RKO (cell line): ENCODE measurements at places on chromosomes 5 and 9.

DNA sequence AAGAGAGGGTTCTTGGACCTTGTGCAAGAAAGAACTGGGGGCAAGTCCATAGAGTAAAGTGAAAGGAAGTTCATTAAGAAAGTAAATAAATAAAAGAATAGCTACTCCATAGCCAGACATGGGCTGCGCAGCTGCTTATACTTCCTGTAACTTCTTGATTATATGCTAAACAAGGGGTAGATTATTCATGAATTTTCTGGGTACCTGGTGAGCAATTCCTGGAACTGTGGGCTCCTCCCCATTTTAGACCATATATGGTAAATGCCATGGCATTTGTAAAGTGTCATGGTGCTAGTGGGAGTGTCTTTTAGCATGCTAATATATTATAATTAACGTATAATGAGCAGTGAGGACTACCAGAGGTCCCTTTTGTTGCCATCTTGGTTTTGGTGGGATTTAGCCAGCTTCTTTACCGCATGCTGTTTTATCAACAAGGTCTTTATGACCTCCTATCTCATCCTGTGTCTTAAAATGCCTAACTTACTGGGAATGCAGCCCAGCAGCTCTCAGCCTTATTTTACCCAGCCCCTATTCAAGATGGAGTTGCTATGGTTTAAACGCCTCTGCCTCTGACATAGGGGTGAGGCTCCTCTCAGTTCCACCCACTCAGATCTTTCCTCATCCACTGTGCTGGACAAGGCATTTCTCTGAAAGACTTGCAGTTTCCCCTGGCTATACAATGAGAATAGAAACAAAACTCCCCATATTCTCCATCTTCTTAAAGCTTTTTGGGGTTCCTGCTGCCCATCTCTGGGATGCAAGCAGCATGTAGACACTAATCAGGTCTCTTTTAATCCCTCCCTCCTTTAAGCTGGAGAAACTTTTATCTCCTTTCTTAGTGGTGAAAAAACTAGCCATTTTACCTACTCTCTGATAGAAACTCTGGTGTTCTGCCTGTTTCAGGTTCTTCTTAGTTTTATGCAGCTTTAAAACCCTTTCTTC is 91.2 kb downstream of the ARRDC3 start:
- no peak for DNase-seq

GRCh38 chr5:7884491-7885267 is 15.7 kb downstream of the MTRR start:
- DNase-seq, result no peak

- no peak for DNase-seq
These were observed 43.0 kb downstream of the CYFIP2 start for GRCh38 chr5:157308836-157309465.

- DNase-seq, result no peak
These were observed 109.5 kb upstream of the COL5A1 start for GRCh38 chr9:134532084-134532483.

DNA sequence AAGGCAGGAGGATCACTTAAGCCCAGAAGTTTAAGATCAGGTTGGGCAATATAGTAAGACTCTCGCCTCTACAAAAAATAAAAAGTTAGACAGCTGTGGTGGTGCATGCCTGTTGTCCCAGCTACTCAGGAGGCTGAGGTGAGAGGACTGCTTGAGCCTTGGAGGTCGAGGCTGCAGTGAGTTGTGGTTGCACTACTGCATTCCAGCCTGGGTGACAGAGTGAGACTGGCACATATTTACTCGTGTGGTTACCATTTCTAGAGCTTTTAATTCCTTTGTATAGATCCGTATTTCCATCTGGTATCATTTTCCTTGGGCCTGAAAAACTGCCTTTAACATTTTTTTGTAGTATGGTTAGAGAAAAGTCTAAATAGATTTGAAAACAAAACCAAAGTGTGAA is 7.8 kb downstream of the IL6ST start:
- no peak for DNase-seq

DNA sequence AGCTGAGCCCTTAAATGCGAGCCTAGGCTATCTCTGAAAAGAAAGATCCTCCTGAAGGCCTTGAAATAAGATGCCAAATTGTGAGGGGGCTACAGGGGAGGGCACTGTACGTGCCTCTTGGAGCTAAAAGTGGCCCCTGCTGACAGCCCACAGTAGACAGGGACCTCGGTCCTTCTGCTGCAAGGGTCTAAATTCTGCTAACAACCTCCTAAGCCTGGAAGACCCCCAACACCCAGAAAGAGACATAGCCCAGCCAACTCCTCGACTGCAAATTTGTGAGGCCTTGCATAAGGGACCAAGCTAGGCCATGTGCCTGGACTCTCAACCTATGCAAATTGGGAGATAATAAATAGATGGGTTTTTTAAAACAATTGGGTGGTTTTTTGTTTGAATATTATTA is 54.7 kb downstream of the UBE2QL1 start:
- DNase-seq, result no peak

GRCh38 chr9:90459321-90459720 is 183.3 kb downstream of the DIRAS2 start:
- DNase-seq, result no peak

DNA sequence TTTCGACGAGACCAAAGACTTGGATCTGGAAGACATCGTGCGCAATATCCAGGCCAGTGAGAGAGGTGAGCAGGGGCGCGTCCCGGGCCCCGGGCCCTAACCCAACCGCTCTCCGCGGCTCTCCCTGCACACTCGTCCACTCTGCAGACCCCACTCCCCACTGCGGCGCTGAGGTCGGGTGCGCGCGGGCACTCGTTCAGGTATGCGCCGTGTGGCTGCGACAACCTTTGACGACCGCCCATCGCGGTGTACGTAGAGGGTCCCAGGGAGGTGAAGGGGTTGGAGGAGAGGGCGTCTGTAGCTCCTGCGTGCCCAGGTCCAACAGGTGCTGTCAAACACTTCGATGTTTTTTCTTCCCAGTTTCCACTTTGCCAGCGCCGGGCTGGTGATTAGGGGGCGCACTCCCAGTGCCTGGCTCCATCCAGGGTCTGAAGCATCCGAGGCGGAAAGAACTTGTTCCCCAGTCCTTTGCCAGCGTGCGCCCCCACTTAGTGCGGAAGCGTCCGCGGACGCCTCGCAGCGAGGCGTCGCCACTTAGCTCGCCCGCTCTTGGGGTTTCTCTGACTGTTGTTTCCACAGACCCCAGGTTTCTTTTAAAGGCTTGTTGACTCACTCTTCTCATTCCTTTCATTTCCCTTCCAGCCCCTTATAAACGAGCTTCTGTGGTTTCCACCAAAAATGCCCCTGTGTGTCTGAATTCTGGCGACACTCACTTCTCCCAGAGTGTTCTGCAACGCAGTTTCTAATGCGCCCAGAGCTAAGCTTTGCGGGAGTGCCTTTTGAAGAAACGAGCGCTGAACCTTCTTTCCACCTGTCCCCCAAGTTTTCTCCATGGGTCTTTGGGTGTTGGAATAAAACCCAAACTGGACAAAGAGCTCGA is 1.6 kb downstream of the NPR3 start:
- DNase-seq, result no peak

DNA sequence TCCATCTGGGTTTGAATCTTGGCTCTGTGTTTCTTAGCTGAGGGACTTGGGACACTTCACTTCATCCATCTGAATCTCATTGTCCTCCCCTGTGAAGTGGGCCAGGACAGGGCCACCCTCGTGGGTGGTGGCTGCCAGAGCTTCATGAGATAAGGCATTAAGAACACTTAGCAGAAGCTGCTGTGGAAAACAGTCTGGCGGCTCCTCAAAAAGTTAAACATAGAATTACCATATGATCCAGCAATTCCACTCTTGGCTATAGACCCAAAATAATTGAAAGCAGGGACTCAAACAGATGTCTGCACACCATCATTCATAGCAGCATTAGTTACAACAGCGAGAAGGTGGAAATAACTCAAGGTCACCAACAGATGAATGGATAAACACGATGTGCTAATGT is 42.4 kb upstream of the GGTA1 start:
- no peak for DNase-seq

- DNase-seq, result no peak
These were observed 448 bp upstream of the GPRIN1 start for GRCh38 chr5:176610435-176610773.

DNA sequence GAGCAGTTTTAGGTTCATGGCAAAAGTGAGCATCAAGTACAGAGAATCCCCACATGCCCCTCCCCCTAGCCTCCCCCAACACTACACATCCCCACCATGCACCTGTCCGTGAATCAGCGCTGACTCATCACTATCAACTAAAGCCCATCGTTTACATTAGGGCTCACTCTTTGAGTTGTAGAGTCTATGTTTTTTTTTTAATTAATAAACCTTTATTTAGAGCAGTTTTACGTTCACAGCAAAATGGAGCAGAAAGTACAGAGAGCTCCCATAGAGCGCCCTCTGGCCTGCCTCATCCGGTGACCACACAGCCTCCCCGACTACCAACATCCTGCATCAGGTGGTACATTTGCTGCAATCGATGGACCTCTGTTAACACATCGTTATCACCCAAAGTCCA is 47.9 kb upstream of the UNC5A start:
- DNase-seq, result peak; percentile 48

- DNase-seq, result no peak
These were observed 6.2 kb downstream of the TENT4A start for GRCh38 chr5:6719417-6719816.

DNA sequence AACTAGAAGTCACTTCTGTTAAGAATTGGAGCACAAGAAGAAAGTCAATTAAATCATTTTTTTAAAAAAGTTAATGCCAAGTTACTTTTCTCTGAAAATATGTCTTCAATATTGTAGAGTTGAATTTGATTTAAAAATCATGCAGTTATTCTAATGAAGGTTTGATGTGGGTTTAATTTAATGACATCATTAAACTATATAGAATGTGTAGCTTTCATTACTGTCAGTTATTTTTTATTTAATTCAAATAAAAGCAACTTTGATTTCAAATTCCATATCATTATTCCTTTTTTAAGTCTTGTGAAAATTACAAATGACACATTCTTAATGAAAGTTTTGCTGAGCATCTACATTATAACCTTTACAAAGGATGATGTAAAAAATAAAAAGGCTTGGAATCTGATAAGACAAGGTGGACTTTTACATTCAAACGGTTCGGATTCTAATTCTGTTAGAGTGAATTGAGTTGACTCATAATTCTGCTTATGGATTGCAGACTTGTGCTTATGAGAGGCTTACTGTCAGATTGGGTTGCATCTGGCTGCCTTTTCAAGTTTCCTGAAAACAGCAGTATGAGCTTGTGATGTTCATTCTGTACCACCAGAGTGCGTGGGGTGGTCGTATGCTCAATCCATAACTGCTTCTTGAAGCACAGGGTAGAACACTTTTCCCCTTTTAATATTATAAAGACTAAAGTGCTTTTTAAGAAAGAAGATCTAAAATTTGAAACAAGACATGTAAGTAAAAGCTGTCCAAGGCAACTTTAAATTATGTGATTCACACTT is 253.0 kb upstream of the ARRDC3 start:
- DNase-seq, result peak; percentile 13

- no peak for DNase-seq
These were observed 37.9 kb downstream of the FBXW11 start for GRCh38 chr5:171968531-171968930.

DNA sequence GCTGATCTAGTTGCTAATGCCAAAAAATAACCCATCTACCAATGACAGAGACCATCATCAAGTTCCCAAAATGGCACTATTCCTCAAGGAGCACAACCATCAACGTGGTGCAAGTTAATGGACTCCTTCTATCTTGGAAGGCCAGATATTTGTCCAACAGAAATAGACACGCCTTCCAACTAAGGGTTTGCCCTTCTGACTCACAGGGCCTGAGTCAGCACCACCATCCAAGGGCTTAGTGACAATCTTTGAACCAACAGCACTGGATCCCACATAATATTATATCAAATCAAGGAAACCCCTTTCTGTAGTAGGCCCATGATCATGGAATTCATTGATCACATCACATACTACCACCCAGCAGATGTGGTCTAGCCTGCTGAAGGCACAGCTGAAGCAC is 84.3 kb downstream of the MED27 start:
- DNase-seq, result peak; percentile 56

DNA sequence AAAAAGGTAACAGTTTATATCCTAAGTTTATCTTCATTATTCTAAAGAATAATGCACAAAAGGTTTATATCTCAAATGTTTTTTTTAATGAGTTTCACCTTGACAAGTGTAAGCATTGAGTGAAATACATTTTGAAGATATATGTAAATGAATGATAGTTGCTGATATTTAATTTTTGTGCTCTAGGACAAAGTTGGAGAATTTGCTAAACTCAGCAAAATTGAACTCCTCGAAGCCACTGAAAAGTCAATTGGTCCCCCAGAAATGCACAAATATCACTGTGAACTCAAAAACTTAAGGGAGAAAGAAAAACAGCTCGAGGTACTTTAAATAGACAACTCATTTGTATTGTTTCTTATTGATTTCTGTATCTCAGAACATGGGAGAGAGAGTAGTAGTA is 19.5 kb downstream of the SMC5 start:
- no peak for DNase-seq

- DNase-seq, result no peak
These were observed 3.5 kb upstream of the NEK6 start for GRCh38 chr9:124254261-124254682.

- no peak for DNase-seq
These were observed 242.2 kb downstream of the SMARCA2 start for GRCh38 chr9:2257248-2257929.

GRCh38 chr5:54317511-54318260 is 7.3 kb upstream of the ARL15 start:
- DNase-seq, result no peak

DNA sequence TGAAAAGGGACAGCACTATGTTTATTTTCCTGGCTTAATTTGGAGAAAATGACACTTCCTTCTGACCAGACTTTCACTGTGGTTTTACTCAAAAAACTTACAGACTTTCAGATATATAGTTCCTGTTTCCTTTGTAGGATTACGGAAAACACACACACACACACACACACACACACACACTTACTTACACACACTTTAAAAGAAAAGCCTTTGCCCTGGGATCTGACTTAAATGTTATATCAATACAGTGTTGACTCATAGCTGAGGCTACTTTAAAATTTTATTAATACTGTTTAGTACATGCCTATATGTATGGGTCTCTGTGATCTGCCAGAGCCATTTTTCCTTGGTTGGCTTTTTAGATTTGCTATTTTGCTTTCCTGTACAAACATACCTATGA is 758.3 kb downstream of the DNAH5 start:
- no peak for DNase-seq

DNA sequence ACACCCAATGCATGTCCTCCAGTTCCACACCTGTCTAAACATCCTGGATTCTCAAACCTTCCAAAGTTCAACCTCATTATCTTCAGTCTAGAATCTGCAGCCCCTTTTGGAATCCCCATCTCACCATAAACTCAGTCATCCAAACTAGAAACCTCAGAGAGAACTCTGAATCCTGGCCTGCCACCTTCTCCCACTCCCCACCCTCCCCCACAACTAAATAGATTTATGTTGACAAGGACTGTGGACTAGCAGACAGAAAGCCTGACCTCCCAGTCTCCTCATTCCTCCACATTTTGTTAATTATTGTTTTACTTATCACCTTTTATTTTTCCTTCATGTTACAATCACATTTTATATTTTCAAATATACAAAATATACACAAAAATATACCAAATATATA is 76.6 kb downstream of the MEF2C start:
- no peak for DNase-seq

GRCh38 chr5:138650196-138650595 is 75.0 kb upstream of the HSPA9 start:
- DNase-seq, result no peak
